Hepatocyte (in vitro differentiated cells): ENCODE measurements at places on chromosomes 4 and X. TPM values are rescaled to one million over a fixed set of nuclear protein-coding genes. Genes with fewer than 3 reads are reported as not detected.

ZFP92 gene
- total RNA-seq = 0.90 and 1.2 TPM in 2 replicates

- H3K36me3 ChIP-seq = no peaks in the 10 kb centered on the region
- H3K27ac ChIP-seq = peak overlapping the region; percentile 84
- DNase-seq = no peak
- no peaks in the 10 kb centered on the region for H3K27me3 ChIP-seq
- H3K4me1 ChIP-seq = peaks cover 12% of the 10 kb centered on the region
- no peak overlapping the region for H3K4me3 ChIP-seq
These were observed 41.9 kb upstream of the PDLIM3 start for GRCh38 chr4:185576962-185577950.

GRCh38 chr4:168319486-168320019 is 1.0 kb upstream of the DDX60 start:
- peak overlapping the region; percentile 94 for H3K27ac ChIP-seq
- H3K4me1 ChIP-seq = peaks cover 6% of the 10 kb centered on the region
- H3K36me3 ChIP-seq = no peaks in the 10 kb centered on the region
- DNase-seq = no peak
- H3K4me3 ChIP-seq = no peak overlapping the region
- no peaks in the 10 kb centered on the region for H3K27me3 ChIP-seq

EFHC2 gene
- 1.8 and 3.7 TPM in 2 replicates for total RNA-seq

DNA sequence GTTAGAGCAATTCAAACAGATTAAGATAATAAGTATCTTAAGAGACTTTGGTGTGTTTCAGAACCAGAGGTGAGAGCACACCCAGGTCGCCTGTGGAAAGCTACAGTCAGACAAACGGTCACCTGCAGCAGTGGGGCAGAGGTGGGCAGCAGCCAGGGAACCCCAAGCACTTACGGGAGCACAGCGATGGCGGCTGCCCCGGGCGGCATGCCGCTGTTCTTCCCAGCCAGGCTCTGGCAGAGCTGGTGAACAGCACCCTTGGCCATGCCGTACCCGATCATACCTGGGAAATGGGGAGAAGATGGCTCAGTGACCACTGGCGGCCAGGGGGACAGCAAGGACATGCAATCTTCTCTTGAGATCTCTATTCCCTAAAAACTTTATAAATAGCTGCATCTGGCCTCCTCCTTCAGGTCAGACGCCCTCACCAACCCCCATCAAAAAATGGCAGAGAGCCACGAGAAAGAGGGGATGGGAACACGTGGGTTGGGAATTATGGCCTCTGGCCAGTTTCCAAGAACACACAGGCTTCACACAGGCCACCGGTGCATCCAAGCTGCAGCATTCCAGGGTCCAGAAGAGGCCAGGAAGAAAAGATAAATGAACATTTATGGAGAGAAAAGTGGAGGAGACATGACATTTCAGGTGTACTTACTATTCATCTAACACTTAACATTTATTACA is 19.7 kb downstream of the QDPR start:
- no peak overlapping the region for H3K4me3 ChIP-seq
- peaks cover 19% of the 10 kb centered on the region for H3K4me1 ChIP-seq
- DNase-seq = no peak
- H3K27ac ChIP-seq = peak overlapping the region; percentile 94
- no peaks in the 10 kb centered on the region for H3K27me3 ChIP-seq

- no peak for DNase-seq
- H3K27ac ChIP-seq = no peak overlapping the region
- no peaks in the 10 kb centered on the region for H3K27me3 ChIP-seq
- H3K4me3 ChIP-seq = no peak overlapping the region
- no peaks in the 10 kb centered on the region for H3K4me1 ChIP-seq
These were observed 55.7 kb downstream of the ANTXR2 start for GRCh38 chr4:80017125-80017854.

ITGB1BP2 gene
- 1.1 and 1.6 TPM in 2 replicates for total RNA-seq

- no peak overlapping the region for H3K4me3 ChIP-seq
- no peaks in the 10 kb centered on the region for H3K36me3 ChIP-seq
- no peaks in the 10 kb centered on the region for H3K27me3 ChIP-seq
- DNase-seq = no peak
- H3K4me1 ChIP-seq = no peaks in the 10 kb centered on the region
These were observed 16.3 kb upstream of the NEIL3 start for GRCh38 chr4:177293208-177294033.

GRCh38 chrX:125202591-125203248 is 117.0 kb upstream of the TEX13C start:
- no peaks in the 10 kb centered on the region for H3K36me3 ChIP-seq
- no peak overlapping the region for H3K4me3 ChIP-seq
- H3K4me1 ChIP-seq = no peaks in the 10 kb centered on the region

SLC35A2 gene
- 40.8 and 49.5 TPM in 2 replicates for total RNA-seq

DNA sequence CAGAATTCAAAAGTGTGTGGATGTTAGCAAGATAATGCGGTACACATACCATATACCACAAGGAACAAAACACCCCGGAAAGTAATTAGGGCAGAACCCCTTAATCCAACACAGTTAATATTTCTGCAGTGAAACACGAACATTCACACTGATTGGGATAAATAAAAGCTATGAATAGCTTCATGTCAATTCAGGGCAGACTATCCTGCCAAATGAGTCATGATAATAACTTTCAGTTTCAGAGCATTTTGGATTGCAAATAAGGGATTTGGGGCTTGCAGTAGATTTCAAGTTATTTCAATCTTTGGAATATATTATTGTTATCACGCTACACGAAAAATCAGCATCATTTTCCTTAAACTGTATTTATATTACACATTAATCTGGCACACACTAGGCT is 24.3 kb downstream of the IRF2 start:
- DNase-seq = no peak
- H3K27ac ChIP-seq = no peak overlapping the region
- peaks cover 11% of the 10 kb centered on the region for H3K4me1 ChIP-seq
- H3K36me3 ChIP-seq = no peaks in the 10 kb centered on the region
- H3K27me3 ChIP-seq = no peaks in the 10 kb centered on the region

DNA sequence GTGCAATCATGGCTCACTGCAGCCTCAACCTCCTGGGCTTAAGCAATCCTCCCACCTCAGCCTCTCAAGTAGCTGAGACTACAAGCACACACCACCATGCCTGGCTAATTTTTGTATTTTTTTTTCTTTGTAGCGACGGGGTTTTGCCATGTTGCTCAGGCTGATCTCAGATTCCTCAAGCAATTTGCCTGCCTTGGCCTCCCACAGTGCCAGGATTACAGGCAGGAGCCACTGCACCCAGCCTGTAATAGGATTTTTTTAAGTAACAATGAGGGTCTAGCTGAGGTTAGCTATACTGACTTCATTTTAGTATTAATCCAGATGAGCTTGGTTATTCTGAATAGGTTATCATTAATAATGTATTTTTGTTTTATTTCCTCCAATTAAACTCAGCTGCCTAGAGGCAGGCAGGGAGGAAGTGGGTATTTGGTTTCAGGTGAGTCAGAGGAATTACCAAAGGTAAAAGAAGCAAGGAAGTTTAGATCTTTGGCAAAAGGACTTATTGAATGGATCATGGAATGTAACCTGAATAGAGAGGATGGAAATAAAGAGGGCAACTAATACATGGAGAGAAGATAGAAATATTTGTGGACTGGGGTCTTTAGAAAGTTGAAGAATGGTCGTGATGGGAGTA is 1023.3 kb upstream of the TENM3 start:
- no peaks in the 10 kb centered on the region for H3K36me3 ChIP-seq
- DNase-seq = no peak
- H3K4me1 ChIP-seq = no peaks in the 10 kb centered on the region
- no peak overlapping the region for H3K4me3 ChIP-seq
- no peak overlapping the region for H3K27ac ChIP-seq

- H3K27ac ChIP-seq = no peak overlapping the region
- no peak overlapping the region for H3K4me3 ChIP-seq
These were observed 108.4 kb upstream of the DIPK2B start for GRCh38 chrX:45309096-45309495.

GRCh38 chr4:3021627-3022026 is 52.7 kb downstream of the HTT-AS start:
- H3K27me3 ChIP-seq = no peaks in the 10 kb centered on the region
- no peaks in the 10 kb centered on the region for H3K4me1 ChIP-seq
- H3K4me3 ChIP-seq = no peak overlapping the region
- no peaks in the 10 kb centered on the region for H3K36me3 ChIP-seq
- DNase-seq = no peak

MED14 gene
- total RNA-seq = 27.4 and 31.9 TPM in 2 replicates

GRCh38 chr4:80058740-80059139 is 14.3 kb downstream of the ANTXR2 start:
- no peak overlapping the region for H3K4me3 ChIP-seq
- H3K27ac ChIP-seq = no peak overlapping the region
- no peak for DNase-seq

- H3K36me3 ChIP-seq = no peaks in the 10 kb centered on the region
- H3K27ac ChIP-seq = no peak overlapping the region
- no peak for DNase-seq
- no peak overlapping the region for H3K4me3 ChIP-seq
These were observed 19.9 kb upstream of the PCDH10 start for GRCh38 chr4:133129237-133129636.

- H3K27me3 ChIP-seq = no peaks in the 10 kb centered on the region
- H3K4me1 ChIP-seq = no peaks in the 10 kb centered on the region
- H3K36me3 ChIP-seq = no peaks in the 10 kb centered on the region
- H3K4me3 ChIP-seq = no peak overlapping the region
These were observed 154.4 kb upstream of the ETNPPL start for GRCh38 chr4:108917255-108917654.

VGLL1 gene
- 4.1 and 4.8 TPM in 2 replicates for total RNA-seq

FGF5 gene
- total RNA-seq = 0.04 TPM in 1 of 2 replicates, not detected in the other

GRCh38 chr4:119823891-119824290 is 195.3 kb upstream of the PDE5A start:
- no peak for DNase-seq
- no peaks in the 10 kb centered on the region for H3K27me3 ChIP-seq
- H3K4me3 ChIP-seq = no peak overlapping the region
- H3K36me3 ChIP-seq = no peaks in the 10 kb centered on the region
- H3K27ac ChIP-seq = no peak overlapping the region

- peaks cover 4% of the 10 kb centered on the region for H3K4me1 ChIP-seq
- no peaks in the 10 kb centered on the region for H3K27me3 ChIP-seq
- no peak overlapping the region for H3K4me3 ChIP-seq
- peak overlapping the region; percentile 58 for H3K27ac ChIP-seq
These were observed 104.1 kb upstream of the CASK start for GRCh38 chrX:42027367-42028000.

- no peak overlapping the region for H3K4me3 ChIP-seq
- no peak overlapping the region for H3K27ac ChIP-seq
These were observed 487.1 kb downstream of the STPG2 start for GRCh38 chr4:97656044-97656720.

NHS gene
- total RNA-seq = 2.7 and 3.1 TPM in 2 replicates
